ENCODE measurements at places on chromosomes 16 and 17.

DNA sequence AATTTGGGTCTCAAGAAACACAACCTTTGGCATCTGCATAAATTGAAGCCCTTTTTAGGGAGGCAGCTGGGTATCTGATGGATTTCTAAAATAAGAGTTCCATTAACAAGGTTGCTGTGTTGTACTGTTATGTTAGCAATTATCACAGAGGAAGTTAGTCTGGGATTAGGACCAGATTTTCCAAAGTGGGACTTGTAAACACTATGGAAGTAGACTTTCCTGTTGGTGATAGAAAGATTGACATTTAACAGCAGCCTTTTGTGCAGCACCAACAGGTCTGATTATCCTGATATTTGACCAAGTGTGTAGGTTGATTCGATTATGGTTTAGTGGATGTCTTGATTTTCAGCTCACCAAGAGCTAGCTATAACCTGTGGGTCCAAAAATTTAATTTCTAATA lies 46.4 kb downstream of the TMEM100 start:
- no peak for DNase-seq

- no peak for DNase-seq
These were observed 162.1 kb upstream of the MPHOSPH6 start for GRCh38 chr16:82331974-82332750.

- no peak for DNase-seq
These were observed 158.7 kb upstream of the TBX2 start for GRCh38 chr17:61240851-61241468.

- no peak for DNase-seq
These were observed 84.1 kb downstream of the TAOK1 start for GRCh38 chr17:29474297-29474696.

- DNase-seq = peak; percentile 60
These were observed 42.0 kb downstream of the AXIN2 start for GRCh38 chr17:65519462-65519861.

- DNase-seq = peak; percentile 62
These were observed 125.2 kb upstream of the SOX9 start for GRCh38 chr17:71995590-71995989.

GRCh38 chr17:14211801-14212200 lies 24.9 kb downstream of the CDRT15 start:
- DNase-seq = peak; percentile 4

- no peak for DNase-seq
These were observed 24.8 kb downstream of the RANBP10 start for GRCh38 chr16:67781565-67781921.

- DNase-seq = no peak
These were observed 23.6 kb upstream of the DNAI2 start for GRCh38 chr17:74250324-74250995.

- DNase-seq = no peak
These were observed 58.2 kb downstream of the PLCG2 start for GRCh38 chr16:81837312-81837751.

- peak; percentile 5 for DNase-seq
These were observed 118.4 kb upstream of the IRX5 start for GRCh38 chr16:54812229-54812628.

- no peak for DNase-seq
These were observed 40.1 kb upstream of the RBBP6 start for GRCh38 chr16:24499193-24499814.

- peak; percentile 16 for DNase-seq
These were observed at the start of gene HSF5 for GRCh38 chr17:58487589-58488427. TSS of gene HSF5 (minus strand) at chr17:58488408. CDS start at chr17:58488274, 134 bp downstream.
